ENCODE measurements at places on chromosomes 11 and 22. TPM values are rescaled to one million over a fixed set of nuclear protein-coding genes. Genes with fewer than 3 reads are reported as not detected.

The OR2AG1 gene
- polyA plus RNA-seq = not detected

The ZBTB16 gene
- polyA plus RNA-seq = 5.5 TPM

The CSKMT gene
- polyA plus RNA-seq = 3.3 TPM

The KDM4E gene
- 0.31 TPM for polyA plus RNA-seq

The RAB38 gene
- polyA plus RNA-seq = 2.1 TPM

The OR5AS1 gene
- not detected for polyA plus RNA-seq

The MYO7A gene
- polyA plus RNA-seq = 4.8 TPM

The EI24 gene
- polyA plus RNA-seq = 56.3 TPM

The CD3E gene
- 0.50 TPM for polyA plus RNA-seq

The PGGHG gene
- polyA plus RNA-seq = 15.6 TPM
